CD4-positive, alpha-beta T cell (primary cell): ENCODE measurements at places on chromosomes 5 and 9.

DNA sequence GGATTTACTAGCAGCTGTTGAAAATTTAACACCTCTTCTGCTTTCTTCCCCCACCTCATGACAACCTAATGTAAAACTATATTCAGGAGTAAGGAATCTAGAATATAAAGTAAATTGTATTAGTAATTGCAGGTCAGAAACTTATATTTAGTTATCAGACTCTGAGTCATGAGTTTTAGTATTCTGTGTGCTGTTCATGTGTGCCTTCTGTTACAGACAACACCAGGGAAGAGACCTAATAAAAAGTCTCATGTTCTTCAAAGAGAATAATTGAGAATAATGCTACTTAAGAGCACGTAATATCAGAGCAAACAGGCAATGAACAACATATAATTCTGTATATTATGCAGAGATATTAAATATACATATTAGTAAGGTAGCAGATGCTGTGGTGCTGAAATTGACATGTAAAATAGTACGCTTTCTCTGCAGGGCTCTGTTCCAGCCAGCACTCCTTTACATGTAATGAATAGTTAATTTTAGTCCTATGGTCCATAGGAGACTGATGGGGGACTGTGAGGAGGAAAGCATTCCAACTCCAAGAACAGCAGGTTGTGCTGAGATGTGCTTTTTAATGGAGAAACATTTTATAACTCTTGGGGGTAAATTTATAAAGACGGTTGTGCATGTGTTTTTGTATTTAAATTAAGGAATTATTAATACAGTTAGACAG, 106.4 kb downstream of the ZSWIM6 start:
- no peak for DNase-seq

- no peak for DNase-seq
These were observed 148.8 kb upstream of the SGCD start for GRCh38 chr5:156178117-156178516.

GRCh38 chr9:79969393-79970145, 397.8 kb downstream of the TLE4 start:
- DNase-seq = no peak

DNA sequence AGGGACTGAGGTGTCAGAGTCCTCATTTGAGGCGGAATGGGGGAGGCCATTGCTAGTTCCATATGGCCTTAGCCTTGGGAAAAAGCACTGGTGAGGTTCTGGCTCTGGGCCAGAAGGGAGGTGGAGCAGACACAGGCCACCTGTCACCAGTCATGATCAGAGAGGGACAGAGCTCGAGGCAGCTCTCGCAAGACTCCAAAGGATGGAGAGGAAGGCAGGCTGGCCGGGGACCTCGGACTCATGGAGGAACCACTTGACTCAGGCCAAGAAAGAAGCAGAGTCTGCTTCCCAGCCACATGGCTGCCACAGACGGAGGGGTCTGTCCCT, 29.2 kb upstream of the NSMF start:
- DNase-seq = no peak

DNA sequence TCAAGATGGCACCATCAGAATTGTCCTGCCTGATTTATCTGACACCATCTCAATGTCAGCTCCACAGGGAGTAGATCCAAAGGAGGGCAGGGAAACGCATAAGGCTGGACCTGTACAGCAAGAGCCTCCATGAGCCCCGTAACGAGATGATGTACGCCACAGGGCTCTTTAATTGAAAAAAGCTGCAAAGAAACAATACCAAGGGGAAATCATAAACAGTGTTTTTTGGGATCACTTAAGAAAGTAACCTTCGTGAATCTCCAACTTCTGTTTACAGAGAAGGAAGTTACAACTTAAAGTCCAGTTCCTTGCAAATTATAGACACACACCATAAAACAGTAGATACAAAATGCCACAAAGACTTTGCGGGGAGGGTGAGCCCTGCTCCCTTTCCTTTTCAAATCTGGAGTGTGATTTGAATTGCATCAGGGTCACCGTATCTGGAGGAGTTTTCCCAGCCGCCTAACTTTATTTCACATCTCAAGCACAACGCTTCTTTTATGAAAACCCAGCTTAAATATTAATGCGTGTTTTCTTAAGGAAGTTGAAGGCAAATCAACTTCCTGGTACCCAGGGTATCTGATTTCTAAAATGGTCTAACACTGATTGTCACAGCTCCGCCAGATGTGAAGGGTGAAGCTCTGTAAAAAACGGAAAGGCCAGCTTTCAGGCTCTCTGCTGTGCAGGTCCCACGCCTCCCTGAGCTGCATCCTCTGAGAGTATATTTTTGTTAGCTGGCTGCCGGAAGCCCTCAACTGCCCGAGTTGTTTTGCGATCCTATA, 88.9 kb downstream of the EBF1 start:
- peak; percentile 3 for DNase-seq

- no peak for DNase-seq
These were observed 50.5 kb upstream of the FCN2 start for GRCh38 chr9:134830126-134830525.

GRCh38 chr9:121340676-121341392, 29.2 kb downstream of the STOM start:
- DNase-seq = no peak

GRCh38 chr9:127258606-127259471, 5.7 kb upstream of the GARNL3 start:
- no peak for DNase-seq

GRCh38 chr5:150609843-150610584, 30.4 kb upstream of the SYNPO start:
- no peak for DNase-seq

GRCh38 chr9:89811886-89812450, 207.2 kb downstream of the GADD45G start:
- DNase-seq = no peak

DNA sequence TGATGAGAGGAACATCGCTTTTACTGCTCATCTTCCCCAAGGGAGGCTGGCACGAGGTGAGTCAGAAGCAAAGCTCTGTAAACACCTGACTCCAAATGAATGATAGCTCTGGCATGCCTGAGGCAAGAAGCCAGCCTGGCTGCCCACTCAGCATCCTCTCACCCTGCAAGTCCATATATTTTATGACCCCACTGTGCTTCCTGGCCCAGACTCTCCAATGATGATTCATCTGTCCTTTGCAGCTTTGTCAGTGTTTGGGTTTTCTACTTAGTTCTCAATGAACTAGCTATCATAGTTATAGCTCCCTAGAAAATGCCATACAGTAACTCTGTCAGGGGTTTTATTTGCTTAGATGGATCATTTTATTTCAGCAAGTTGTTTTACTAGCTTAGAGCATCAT, 52.1 kb upstream of the FSTL4 start:
- DNase-seq = no peak

- no peak for DNase-seq
These were observed 109.2 kb downstream of the ADAMTS19 start for GRCh38 chr5:129569295-129569694.

DNA sequence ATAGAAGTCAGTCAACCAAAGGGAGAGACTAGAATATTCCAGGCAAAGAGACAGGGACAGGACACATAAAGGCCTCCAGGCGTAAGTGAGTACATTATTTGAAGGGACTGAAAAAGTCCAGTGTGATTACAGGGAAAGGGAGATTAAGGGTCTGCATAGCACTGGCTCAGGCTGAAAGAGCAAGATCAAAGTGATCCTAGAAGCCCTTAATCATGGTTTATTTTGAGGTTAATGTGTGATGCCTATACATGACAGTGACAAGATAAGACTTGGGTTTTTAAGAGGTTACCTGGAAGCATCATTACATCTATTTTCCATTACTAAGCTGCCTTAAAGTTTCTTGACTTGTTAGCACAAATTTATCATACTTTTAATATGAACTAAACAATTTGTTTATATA, 25.8 kb downstream of the LMBRD2 start:
- DNase-seq = no peak

- no peak for DNase-seq
These were observed 44.5 kb downstream of the SERINC5 start for GRCh38 chr5:80211327-80211726.

- no peak for DNase-seq
These were observed 473.0 kb downstream of the EBF1 start for GRCh38 chr5:158626718-158627117.

GRCh38 chr5:14212838-14213237, 69.7 kb downstream of the TRIO start:
- no peak for DNase-seq

DNA sequence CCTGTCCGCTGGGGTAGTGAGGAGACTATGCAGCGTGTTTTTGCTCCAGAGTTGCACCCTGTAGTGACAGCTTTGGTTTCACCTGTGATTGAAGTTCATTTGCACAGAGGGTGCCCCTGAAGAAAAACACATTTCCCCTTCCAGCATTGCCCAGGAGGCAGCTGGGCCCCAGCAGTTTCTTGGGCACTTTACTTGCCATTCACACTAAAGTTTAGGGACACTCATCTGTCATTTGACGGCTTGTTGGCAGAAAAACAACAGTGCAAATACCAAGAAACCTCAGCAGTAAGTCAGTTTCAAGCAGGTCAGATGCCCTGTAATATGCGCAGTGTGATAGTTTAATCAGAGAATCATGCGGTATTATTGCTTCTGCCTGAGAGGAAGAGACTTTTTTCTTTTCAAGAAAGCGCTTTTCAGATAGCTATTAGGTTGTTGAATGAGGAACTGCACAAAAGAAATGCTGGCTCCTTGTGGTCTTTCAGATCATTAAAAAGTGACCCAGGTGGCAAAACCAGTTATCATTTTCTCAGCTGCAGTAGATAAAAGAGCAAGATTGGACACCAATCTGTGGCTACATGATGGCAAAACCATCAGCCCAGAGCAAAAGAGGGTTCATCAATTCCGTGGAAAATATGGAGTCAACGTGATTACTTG, 136.2 kb upstream of the PUM3 start:
- DNase-seq = no peak

DNA sequence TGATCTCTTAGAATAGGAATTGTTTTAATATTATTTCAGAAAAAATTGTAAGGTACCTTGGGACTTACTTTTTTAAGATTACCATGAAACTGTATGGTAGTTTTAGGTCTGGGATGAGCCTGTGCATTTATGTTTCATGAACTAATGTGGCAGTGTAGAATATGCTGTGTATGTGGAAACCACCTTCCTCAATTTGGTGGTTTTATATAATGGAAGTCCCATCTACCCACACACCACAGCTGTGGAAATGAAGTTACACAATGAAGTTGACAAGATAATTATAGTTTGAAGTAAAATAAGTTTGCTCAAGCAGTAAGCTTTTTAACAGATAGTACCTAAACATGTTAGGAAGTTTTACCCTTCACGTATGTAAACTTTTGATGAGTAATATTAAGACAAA, 24.4 kb downstream of the WDR36 start:
- no peak for DNase-seq

DNA sequence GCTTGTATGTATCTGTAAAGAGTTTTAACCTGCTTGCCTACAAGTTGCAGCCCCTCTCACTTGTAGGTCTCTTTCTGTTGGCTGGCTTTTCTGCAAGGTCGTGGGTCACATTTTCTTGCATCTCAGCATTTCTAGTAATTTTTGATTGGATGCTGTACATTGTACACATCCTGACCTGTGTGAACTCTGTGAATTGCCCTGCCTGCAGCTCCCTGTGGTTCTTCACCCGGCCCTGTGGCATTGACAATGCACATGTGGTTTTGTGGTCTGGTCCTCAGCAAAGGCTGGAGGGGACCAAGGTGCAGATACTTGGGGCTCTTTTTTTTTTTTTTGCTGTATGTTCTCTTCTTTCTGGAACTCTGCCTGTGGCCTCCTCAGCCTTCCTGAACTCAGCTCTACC, 53.6 kb downstream of the WNK2 start:
- no peak for DNase-seq

GRCh38 chr9:71716138-71716909, 52.0 kb downstream of the CEMIP2 start:
- DNase-seq = no peak

GRCh38 chr9:73133921-73134407, 17.7 kb upstream of the ANXA1 start:
- DNase-seq = no peak

DNA sequence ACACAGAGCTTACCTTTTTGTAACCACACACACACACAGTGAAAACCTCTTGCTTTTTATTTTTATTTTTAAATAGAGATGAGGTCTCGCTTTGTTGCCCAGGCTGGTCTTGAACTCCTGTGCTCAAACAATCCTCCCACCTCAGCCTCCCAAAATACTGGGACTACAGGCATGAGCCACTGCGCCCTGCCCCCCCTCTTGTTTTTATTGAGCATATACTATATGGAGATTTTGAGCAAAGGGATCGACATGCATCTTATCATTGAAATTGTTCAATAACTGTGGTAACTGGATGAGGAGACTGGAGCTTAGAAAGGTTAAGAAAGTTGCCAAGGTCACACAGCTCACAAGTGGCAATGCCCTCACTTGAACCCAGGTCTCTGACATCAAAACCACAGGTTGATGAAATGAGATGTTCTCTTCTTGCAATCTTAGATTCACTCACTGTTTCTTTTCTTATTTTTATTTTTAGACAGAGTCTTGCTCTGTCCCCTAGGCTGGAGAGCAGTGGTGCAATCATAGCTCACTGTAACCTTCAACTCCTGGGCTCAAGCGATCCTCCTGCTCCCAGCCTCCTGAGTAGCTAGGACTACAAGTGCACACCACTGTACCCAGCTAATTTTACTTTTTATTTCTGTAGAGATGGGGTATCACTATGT, 26.8 kb upstream of the STXBP1 start:
- no peak for DNase-seq

GRCh38 chr5:14587150-14587549, 5.6 kb downstream of the OTULINL start:
- DNase-seq = no peak

DNA sequence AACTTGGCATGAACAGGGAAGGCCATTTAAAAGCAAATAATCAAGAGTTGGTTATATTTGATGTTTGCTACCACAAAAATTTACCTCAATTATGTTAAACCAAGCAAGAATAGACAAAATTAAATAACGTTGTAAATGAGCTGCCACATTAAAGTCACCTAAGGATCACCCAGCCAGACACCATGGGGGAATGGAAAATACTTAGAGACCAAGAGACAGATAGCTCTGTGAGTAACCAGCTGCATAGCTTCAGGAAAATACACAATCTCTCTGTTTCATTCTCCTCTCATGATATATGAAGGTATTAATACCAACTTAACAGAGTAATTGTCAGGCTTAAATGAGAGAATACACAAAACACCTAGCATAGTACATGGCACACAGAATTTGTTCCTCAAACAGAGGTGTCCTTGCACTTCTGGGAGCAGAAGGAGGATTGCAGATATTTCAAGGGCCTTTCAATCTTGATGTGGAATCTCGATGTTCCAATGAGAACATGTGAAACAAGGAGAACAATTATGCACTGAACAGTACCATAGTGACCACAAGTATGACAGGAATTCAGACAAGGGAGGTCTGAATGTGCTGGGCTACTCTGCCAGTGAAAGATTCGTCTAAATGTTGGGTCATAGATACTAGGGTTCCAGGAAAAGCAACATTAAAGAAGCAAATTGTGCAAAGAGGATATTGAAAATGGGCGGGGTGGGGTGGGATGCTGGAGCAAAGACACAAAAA, 18.6 kb downstream of the JAKMIP2 start:
- DNase-seq = no peak

DNA sequence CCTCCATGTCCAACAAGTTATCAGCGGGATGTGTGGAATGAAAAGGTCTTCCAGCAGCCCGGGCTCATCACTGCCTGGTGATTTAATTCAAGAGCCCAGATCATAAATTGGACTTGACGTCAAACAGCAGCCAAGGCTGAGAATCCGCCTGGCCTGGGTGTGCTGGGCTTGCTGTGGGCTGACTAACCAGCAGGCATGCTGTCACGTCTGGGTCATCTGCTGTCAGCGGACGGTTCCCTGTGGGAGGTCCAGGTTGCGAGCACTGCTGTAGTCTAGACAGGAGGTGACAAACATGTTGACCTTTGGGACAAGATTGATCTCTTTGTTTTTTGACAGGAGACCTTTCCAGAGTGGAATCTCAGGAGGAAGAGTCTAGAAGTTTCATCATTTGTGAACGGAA, 289.7 kb downstream of the OSTF1 start:
- DNase-seq = no peak
